Cerebellar nuclear complex (tissue), 1 donor: ENCODE measurements at places on chromosomes 13 and 19.

DNA sequence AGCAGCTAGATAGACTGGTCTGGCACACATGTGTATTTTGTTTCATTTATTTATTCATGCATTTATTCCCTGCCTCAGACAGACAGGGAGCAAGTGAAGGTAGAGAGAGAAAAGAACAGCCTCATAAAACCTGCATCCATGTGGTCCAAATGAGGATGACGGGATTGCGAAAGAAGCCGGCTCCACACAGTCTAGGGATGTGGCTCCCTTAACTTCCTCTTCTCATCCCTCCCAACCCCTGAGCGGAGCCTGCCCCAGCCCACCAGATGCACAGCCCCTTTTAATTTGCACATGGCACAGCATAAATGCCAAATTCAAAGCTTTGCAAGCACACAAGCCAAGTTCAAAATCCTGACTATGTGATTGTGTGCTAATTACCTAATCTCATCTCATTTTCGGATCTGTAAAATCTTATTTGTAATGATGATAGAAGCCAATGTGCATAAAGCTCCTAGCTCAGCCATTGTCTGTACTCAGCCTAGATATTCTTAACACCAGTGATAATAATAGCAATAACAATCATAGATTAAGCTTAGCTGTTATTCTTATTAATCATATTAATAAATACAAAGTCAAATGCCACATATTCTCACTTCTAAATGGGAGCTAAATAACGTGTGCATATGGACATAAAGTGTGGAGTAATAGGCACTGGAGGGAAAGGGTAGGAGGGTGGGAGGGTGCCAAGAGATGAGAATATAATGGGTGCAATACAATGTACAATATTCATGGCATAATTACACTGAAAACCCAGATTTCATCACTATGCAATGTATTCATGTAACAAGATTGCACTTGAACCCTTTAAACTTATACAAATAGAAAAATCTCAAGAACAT lies 156.3 kb downstream of the DCT start:
- DNase-seq: no peak

GRCh38 chr13:39675904-39676303 lies 20.4 kb downstream of the COG6 start:
- DNase-seq: no peak

DNA sequence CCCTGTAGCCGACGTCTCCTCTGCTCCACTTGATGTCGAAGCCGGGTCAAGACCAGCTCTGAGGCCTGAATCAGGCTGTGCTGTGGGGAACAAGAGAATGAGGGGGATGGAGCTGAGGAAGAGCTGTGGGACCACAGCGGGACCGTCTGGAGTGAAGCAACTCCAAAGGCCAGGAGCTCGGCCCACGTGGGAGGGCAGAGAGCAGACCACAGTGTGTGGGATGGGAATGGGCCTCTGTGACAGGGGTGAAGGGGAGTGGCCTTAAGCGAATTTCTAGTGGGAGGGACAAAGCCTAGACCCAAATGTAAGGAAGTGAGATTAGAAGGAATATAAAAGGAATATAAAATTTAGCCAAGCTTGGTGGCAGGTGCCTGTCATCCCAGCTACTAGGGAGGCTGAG lies 3.8 kb upstream of the SLC8A2 start:
- DNase-seq: no peak

DNA sequence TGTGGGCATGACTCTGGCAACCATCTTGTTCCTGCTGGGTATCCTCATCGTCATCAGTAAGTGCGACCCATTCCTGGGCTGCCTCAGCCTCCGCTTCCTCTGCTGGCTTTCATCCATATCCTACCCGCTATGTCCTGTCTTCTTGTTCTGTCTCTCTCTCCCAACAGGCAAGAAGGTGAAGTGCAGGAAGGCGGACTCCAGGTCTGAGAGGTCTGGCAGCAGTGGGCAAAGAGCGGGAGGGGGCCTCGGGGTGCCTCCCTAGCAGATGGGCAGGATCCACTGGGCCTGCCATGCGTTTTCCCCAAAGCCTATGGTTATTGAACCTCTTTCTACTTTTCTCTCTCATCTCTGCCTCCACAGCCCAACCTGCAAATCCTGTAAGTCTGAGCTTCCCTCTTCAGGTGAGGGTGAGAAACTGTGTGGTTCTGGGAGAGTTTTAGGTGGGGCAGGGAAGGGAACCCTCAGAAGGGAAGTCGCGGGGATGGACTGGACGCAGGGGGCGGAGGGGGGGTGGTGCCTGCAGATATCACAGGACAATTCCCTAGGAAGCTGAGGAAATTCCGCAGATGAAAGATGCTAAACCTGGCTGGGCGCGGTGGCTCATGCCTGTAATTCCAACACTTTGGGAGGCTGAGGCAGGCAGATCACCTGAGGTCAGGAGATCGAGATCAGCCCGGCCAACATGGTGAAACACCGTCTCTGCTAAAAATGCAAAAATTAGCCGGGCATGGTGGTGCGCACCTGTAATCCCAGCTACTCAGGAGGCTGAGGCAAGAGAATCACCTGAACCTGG lies 3.1 kb upstream of the FXYD5 start:
- DNase-seq: no peak

DNA sequence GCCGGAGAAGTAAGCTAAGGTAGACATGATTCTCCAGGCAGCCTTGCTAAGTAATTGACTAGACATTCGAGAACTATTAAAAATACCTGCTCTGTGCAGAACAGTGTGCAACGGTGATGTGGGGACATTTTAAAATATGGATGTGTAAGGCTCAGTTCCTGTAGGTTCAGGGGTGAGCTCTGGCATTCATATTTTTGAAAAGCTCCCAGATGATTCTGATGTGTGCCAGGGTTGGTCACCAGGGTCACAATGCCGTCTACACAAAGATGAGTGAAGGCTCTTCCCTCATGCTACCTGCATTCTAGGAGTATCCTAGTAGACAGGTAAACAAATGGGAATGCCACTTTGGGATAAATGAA lies 702 bp upstream of the EPSTI1 start:
- DNase-seq: no peak

DNA sequence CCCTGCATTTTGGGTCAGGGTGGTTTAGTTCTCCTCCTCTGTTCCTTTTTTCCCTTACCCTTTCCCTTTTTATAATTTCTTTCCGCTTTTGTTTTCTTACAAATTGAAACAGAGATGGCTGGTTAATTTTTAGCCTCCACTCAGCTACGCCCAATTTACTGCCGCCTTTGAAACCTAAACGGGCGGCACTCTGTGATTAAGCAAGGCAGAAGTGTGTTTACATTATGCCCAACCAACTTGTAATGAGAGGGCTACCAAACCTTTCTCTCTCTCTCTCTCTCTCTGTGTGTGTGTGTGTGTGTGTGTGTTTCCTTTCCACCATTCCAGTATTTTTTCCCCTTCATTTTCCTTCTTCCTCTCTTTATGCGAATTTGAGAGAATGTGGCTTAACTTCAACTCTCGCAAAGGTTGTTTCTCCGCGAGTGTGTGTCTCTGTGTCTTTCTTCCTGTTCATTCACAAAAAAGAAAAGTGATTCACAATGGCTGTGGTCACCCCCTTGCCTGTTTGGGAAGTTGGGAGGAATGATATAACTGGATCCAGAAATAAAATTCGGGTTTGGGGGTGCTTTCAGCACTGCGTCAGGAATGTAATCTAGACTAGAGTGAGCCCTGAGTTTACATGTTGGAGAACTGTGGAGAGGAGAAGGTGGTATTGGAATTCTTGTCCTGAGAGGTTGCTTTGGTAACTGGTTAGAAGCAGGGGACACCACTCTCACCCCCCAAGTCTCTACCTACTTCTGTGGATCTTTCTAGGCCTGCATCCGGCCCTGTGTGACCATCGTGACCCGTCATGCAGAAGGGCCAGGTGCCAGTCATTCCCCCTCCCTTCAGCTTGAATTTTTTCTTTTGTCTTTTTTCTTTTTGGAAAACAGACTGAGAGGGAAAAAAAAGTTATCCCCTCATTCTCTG lies 31.4 kb downstream of the NFIX start:
- no peak for DNase-seq

- DNase-seq: no peak
Measured at GRCh38 chr19:13330285-13330684, 176.0 kb downstream of the CACNA1A start.

GRCh38 chr19:53870485-53870844 lies 2.8 kb downstream of the MYADM start:
- DNase-seq: no peak

GRCh38 chr13:100633461-100633860 lies 41.1 kb downstream of the TMTC4 start:
- DNase-seq: no peak

DNA sequence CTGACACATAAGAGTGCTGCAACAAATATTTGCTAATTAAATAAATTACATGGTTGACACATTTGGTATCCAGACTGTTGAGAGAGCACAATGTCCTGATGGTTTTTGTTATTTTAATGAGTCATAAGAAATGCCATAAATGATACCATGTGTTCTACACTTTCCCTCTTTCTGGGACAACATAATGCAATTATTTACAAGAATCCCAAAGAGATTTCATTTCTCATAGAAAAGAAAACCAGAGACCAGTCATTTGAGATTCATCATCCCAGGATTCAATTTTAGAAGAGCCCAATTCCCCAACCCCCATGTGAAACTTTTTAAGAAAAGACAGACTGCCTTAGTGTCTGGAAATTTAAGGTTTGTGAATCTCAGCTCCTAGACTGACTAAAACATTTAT lies 399.6 kb downstream of the DCT start:
- no peak for DNase-seq

DNA sequence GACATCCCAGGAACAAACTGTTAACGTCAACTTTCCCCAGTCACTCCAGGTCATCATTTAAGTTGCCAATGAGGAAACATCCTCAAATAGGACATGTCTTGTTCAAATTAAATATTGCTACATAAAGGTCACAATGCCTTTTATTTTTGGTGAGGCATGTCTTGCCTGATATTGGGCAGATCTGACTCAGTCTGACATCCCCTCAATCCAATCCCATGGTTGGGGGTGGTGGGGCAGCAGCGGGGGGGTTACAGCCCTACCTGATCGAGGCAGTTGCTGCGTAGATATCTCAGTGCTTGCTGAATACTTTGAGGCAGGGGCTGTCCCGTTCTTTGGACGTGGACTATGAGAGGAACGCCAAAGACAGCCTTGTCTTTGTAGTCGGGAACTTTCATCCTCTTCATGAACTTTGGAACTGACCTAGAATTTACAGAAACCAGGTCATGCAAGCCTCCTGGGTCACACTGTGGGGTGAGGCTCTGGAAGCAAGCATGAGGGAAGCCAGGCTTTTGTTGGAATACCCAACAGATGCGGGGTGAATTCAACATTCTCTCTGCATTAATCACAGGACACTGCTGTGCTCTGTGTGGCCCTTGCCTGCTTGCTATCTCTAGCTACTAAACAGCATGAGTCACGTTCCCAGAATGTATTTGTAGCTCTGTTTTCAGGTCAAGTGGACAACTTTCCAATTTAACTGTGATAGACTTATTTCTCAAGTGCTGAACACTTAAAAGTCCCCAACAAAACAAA lies 109.8 kb downstream of the KL start:
- no peak for DNase-seq

GRCh38 chr13:110285991-110286832 lies 20.7 kb downstream of the COL4A1 start:
- DNase-seq: no peak

DNA sequence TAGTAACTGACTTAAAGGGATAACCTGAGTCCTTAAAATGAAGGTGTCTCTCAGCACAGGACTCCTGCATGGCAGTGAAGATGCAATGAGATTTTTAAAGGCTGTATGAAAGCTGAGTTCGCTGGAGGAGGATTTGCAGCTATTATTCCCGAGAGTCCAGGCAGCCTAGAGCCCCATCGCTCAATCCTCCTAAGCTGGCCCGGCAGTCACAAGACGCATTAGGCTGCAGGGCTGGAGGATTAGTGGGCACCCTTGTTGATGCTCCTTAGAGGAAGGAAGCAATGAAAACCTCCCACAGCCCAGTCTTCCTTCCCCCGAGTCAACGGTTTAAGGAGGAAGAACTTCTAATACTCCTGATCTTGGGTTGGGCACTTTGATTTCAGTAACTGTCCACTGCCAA lies 239.5 kb downstream of the EFNB2 start:
- no peak for DNase-seq

- no peak for DNase-seq
Measured at GRCh38 chr19:3693025-3693925, 7.0 kb downstream of the PIP5K1C start.

- no peak for DNase-seq
Measured at GRCh38 chr19:19204181-19204580, 967 bp upstream of the NR2C2AP start.

- no peak for DNase-seq
Measured at GRCh38 chr13:30088312-30088855, 219.0 kb downstream of the KATNAL1 start.

GRCh38 chr13:39414339-39414738 lies 188.7 kb downstream of the LHFPL6 start:
- DNase-seq: no peak

GRCh38 chr19:33348301-33349010 lies 25.1 kb upstream of the CEBPG start:
- no peak for DNase-seq

GRCh38 chr13:109941951-109942350 lies 155.6 kb upstream of the IRS2 start:
- no peak for DNase-seq

DNA sequence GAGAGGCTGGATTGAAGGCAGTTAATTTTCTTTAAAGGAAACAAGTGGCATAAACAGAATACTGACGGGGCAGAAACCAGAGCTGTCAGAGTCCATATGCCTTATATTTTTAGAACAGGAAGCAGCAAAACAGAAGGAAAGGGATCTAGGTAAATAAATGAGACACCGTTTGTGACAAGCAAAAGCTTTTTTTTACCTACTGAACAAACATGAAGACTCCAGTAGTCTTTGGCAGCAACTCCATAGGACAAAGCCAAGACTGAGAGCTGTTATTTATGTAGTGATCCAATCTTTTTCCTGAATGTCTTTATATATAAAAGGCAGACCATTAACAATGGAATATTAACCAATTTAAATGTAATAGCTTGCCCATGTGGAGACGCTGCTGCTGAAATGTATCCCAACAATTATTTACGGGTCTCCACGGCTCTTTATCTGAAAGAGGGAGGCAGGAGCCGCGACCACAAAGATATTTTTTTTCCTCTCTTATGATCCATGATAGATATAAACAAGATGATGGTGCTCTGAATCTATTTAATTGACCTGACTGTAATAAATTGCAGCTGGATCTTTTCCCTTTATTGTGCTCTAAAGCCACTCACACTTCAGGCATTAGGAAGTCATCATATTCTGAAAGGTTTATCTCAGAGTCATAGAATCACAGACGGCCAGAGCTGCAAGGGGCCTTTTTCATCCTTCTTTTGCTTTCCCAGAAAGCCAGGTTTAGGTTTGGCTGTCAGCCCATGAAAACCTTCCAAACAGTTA lies 687.8 kb downstream of the EFNB2 start:
- DNase-seq: no peak

DNA sequence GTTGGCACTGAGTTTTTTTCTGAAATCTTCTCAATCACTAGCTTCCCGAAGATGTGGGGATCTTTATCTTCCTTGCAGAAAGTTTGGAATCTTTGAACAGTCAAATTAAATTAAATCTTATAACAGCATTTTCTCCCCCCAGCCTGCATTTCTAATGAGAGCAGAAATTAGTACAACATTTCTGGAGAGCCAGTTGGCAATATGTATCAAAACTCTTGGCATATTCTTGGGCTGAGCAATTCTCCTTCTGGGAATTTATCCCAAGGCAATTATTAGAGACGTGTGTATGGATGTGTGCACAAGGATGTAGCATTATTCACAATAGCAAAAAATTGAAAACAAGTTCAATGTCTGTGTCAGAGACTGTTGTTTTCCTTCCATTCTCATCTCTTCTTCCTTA lies 159.5 kb downstream of the OLFM4 start:
- no peak for DNase-seq

- DNase-seq: no peak
Measured at GRCh38 chr13:112483299-112483698, 104.7 kb downstream of the TUBGCP3 start.
